ENCODE measurements at places on chromosomes 12 and 14.

DNA sequence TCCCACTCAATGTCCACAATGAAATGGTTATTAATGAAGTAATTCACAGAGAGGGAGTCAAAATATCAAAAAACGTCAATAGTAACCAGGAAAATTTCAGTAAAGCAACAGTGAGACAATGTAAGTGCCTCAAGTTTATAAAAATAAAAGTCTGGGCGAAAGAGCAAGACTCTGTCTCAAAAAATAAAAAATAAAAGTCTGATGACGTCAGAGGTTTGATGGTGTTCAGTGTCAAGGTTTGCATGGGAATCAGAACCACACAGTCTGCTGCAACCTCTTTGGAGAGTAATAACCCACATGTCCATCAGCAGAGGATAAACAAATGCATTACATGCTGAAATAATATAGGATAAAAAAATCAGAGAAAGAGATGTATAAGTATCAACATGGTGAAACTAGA, 152.4 kb downstream of the ASCL1 start:
- DNase-seq = no peak

DNA sequence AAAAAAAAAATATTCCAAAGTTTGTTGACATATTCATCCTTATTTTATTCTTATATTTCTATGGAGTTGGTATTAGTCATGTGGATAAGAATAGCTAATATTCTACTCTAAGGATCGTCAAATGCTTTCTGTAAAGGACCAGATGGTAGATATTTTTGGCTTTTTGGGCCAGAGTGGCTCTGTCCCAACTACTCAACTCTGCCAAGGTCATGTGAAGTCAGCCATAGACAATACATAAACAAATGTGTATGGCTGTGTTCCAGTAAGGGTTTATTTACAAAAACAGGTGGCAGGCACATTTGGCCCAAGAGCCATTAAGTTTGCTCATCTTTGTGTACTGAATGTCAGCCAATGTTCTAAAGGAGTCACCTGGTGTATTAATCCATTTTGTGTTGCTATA, 131.8 kb downstream of the TBX5 start:
- no peak for DNase-seq

- DNase-seq = no peak
These were observed 265.3 kb downstream of the ERC1 start for GRCh38 chr12:1256285-1256684.

GRCh38 chr12:27272373-27273028, 28.4 kb downstream of the STK38L start:
- no peak for DNase-seq

DNA sequence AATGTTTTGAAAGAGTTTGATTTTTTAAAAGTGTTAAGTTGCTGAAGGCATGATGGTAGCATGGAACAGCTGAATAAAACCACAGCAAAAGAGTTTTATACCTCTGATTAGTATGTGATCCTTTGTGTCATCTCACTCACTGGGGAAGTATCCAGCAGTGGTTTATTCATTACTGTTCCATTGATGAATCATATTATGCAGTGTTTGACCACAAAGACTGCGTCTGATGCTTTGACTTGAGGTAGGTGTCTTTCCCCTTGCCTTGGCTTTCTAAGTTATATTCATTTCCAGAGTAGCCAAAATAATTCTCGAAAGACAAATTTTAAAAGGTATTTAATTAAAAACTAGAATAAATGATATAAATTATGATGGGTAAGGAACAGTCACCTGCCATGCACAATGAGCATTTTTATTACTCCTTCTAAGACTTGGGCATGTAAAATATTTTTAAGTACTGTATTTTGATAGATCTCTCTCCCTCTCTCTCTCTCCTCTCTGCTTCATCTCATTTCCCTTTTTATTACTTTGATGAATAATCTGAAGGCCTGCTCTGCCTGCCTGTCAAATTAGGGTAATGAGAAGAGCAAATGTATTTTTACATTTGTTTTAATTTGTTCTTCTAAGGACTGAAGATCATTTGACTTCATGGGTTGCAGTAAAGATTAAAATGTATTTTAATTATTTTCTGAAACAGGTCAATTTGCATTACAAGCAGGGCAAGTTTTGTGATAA, 164.9 kb downstream of the NAV3 start:
- no peak for DNase-seq

DNA sequence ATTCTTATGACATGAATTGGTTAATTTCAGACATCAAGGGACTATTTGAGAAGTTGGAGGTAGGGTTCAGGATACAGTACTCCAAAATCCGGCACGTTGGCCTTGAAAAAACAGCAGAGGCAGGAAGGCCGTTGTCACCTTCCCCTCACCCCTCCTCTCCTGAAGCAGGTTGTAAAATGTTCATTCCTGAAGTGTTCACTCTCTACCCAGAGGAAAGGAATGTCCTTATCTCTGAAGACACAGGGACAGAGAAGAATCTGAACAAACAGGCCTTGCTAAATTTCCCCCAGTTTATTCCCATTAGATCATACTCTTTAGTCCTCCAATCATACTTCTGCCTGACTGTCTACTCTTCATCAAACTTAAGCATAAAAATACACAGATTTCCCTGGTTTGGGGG, 313.6 kb downstream of the ZFP36L1 start:
- no peak for DNase-seq

All from hematopoietic multipotent progenitor cell treated with erythropoietin and hydrocortisone succinate and interleukin-3 and kit ligand, for 17 days (in vitro differentiated cells).